NCI-H460 (cell line): ENCODE measurements at places on chromosomes 7 and 10. TPM values are rescaled to one million over a fixed set of nuclear protein-coding genes. Genes with fewer than 3 reads are reported as not detected.

DNA sequence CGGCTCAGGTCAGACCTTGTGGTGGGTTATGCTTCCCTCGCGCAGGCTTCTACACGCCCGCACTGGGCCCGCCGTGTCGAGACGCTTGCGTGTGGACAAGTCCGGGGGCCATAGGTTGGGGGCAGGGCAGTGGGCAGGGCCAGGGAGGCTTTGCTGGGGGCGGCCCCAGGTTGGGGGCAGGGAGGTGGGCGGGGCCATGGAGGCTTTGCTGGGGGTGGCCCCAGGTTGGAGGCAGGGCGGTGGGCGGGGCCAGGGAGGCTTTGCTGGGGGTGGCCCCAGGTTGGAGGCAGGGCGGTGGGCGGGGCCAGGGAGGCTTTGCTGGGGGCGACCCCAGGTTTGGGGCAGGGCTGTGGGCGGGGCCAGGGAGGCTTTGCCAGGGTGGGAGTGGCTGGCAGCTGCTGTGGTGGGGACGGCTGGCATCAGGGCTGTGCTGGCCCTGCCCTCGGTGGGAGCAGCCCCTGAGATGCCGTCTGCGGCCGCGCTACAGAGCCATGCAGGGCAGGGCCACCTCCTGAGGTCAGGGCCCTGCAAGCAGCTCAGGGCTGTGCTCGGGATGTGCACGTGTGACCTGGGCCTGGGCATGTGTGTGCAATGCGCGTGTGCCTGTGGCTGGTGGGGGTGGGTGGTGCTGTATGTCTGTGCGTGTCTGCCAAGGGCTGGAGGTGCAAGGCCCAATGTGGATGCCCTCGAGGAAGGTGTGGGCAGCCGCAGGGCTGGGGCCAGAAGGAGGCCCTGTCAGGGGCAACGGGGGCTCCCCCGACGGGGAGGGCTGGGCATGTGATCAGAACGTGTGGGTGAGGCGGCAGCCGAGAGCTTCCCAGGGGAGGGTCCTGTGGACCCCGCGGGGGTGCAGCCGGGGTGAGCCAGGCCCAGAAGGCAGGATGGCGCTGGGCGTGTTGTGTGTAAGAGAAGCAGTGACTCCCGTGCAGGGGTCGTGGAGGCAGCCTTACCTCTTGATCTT lies 72.5 kb upstream of the NKX6-2 start:
- DNase-seq: no peak

The TMEM72 gene
- total RNA-seq: not detected in 2 replicates

- no peak for DNase-seq
These were observed 21.3 kb downstream of the TIAL1 start for GRCh38 chr10:119575506-119575905.

The COBL gene
- total RNA-seq: 21.9 and 23.8 TPM in 2 replicates

GRCh38 chr10:57507788-57508187 lies 759.9 kb downstream of the IPMK start:
- DNase-seq: no peak

- no peak for DNase-seq
These were observed 5.9 kb downstream of the RET start for GRCh38 chr10:43082746-43083145.

GRCh38 chr10:2957785-2958184 lies 109.6 kb upstream of the PFKP start:
- no peak for DNase-seq

GRCh38 chr10:52488606-52489485 lies 174.8 kb downstream of the DKK1 start:
- peak; percentile 30 for DNase-seq

The SLC13A1 gene
- not detected in 2 replicates for total RNA-seq

- no peak for DNase-seq
These were observed 18.8 kb downstream of the NT5C3A start for GRCh38 chr7:33043501-33044400.

GRCh38 chr10:62250594-62251198 lies 17.9 kb downstream of the RTKN2 start:
- DNase-seq: no peak

DNA sequence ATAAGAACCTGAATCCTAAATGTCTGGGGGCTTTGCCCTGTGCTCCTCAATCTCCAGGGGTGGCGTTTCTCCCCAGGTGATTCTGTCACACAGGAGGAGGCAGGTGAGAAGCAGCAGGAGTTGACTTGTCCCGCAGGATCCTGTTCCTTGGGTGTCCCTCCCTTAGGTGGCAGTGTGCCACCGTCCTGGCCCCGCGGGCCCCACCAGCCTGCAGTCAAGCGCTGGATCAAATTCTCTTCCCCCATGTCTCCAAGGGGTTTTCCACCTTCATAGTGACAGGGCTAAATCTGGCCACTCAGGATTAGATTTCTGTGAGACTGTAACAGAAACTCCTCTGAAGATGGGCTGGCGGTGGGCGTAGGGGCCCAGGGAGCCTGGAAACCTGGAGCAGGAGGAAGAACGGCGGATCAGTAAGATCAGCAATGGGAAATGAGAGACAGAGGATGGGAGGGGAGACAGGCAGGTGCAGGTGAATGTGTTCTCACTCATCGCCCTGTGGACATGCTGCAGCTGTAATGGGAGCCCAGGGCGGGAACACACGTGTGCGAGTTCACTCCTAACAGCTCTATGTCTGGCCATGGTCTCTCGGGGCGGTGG lies 329.2 kb upstream of the COBL start:
- no peak for DNase-seq

GRCh38 chr10:100799881-100800280 lies 54.5 kb downstream of the PAX2 start:
- no peak for DNase-seq

DNA sequence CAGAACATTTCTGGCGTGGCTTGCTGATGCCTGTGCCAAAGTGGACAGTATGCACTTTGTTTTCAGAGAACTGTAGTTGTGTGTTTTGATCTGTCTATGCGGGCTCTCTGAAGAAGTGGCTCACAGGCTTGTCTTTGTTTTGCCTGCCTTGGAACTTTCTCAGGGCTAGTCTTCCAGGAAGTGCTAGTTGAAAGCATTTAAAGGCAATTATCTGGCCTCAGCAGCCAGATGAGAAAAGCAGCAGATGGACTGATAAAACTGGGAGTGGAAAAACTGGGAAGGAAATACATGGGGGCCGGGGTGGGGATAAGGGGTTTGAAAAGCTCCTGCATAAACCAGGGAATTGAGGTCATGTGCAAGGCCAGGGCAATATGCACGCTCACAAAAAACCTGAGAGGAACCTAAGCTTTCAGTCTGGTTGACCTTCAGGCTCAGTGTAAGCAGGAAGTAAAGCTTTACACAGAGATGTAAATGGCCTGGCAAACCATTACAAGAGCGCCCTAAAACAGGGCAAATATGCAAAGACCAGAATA lies 94.5 kb downstream of the ZNF33B start:
- DNase-seq: no peak

DNA sequence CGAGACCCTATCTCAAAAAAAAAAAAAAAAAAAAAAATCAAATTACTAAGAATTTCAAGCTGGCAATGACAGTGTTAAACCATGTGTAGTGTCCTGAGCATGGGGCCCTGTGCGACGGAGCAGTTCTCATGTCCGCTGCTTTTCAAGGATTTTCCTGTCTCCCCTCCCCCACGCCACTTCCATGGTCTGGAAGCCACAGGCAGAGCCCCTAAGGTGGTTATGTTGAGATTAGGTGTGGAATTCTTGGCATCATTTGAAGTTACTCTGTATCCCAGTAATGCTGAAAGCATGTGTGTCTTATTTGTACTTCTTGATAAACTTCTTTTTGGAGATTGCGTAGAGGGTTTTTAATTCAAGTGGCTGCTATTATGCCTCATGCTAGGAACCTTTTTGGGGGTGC lies 65.2 kb downstream of the PFKFB3 start:
- DNase-seq: no peak

DNA sequence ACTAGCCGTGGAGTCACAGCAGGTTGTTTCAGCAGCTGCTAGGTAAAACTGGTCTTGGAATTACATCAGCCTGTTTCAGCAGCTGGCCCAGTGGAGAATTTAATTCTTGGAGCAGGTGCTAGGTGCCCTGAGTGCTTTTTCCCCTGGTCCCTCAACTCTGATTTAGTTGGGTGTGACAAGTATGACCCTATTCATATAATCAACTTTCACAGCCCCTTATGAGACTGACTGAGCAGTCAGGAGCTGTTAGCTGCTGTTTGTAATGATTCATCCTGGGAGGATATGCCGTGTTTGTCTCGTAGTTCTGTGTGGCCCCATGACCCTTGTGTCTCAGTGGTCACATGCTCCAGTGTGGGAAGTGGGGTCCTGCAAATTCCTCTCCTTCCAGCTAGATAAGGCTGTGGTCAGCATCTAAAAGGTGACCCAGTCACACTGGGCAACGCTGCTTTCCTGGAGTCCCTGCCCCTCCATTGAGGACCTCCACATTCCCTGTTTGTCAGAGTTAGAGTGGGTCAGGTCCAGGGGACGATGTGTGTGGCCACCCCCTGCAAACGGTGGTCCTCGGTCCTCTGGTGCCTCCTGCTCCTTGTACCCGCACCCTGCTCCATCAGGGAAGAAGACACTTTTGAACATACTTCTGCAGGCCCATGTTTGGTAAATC lies 28.3 kb downstream of the TBATA start:
- DNase-seq: no peak

DNA sequence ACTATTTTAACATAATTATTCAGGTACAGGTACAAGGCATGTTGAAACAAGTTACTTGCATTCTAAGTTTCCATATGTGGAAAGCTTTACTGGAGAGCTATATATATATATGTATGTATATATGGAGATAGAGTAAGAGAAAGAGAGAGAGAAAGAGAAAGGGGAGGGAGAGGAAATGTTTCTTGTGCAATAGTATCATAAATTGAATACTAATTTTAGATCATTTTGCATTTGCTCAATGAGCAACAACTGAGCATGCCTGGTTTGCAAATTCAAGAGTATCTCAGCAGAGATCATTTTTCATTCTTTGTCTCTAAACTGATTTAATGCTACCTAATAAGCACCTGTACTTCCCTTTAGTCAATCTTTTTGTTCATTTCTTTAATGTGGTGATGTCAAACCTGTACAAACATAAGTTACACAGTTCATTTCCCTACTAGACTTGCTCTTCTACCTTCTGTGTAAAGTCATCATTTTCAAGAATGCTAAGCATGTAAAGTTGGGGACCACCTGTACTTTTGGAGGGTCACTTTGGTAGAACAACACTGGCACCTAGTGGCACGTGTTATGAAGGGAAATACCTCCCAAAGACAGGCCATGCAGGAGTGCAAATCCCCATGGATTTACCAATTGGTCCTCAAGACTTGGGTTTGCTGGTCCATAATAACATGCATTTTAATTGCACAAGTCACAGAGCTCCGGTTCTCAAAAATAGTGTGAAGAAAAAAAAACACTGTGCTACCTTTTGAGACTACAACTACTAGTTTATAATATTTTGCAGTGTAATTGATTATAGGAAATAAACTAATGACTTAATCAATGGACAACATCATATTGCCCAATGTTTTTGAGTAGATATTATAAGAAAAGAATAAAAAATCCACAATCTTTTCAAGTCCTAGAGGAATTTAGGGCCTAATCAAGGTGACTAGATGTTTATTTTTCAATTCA lies 431.2 kb upstream of the IGFBP3 start:
- peak; percentile 52 for DNase-seq

DNA sequence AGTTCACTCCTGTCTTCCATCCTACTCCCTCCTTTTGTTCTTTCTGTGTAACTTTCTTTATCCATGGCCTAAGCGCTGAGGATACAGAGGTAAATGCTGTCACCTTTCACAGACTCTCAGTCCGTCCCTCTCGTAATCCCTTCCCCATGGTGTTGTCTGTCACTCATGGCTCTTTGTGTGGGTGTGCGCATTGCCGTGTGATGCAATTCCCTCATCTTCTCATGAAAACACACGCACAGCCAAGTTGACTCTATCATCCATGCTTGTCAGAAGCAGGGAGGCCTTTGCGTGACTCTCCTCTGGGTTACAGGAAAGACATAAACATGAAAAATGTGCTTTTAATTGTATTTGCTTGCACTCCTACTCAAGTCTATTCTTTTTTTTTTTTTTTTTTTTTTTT lies 125.6 kb upstream of the C7orf33 start:
- no peak for DNase-seq

DNA sequence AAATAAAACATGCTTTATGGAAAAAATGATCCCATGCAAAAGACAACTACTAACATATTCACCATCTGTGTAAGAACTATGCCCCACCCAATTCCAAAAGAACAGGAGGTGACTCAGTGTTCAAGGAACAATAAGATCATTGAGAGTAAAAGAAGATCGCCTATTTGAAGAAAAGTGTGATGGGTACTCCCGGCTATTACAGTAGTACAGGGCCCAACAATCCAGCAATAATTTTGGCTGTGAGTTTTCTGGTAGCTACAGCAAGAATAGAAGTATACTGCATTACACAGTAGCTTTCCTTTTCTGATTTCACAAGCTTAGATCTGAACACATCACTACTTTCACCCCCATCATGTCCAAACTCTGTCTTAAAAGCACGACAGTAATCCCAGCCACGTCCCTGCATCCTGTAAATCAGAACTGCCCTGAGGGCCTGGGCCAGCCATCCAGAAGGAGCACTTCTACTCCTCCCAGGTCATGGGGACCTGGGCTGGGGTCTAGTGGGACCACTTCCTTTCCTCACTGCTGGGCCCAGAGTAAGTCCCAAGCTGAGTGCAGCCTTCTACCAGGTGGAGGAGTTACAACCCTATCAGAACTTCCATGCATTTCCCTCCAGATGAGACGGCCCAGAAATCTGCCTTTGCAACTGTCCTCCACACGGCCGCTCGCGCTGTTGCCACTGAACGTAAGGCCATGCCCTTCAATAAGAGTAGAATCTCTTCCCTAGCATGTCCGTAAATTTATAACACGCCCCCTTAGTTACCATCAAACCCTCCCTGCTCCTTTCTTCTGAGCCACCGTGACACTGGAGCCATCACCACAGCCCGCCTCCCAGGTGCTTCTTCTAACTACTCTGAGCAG lies 7.9 kb downstream of the ESYT2 start:
- peak; percentile 86 for DNase-seq

The GPR26 gene
- not detected in 2 replicates for total RNA-seq

GRCh38 chr10:103514244-103514643 lies 20.7 kb downstream of the NEURL1 start:
- DNase-seq: no peak

The LRGUK gene
- total RNA-seq: 0.15 TPM in 1 of 2 replicates, not detected in the other

GRCh38 chr10:73758704-73759511 lies 14.7 kb downstream of the SEC24C start:
- DNase-seq: no peak

GRCh38 chr10:5544216-5544805 lies 19.6 kb downstream of the CALML3 start:
- DNase-seq: no peak

DNA sequence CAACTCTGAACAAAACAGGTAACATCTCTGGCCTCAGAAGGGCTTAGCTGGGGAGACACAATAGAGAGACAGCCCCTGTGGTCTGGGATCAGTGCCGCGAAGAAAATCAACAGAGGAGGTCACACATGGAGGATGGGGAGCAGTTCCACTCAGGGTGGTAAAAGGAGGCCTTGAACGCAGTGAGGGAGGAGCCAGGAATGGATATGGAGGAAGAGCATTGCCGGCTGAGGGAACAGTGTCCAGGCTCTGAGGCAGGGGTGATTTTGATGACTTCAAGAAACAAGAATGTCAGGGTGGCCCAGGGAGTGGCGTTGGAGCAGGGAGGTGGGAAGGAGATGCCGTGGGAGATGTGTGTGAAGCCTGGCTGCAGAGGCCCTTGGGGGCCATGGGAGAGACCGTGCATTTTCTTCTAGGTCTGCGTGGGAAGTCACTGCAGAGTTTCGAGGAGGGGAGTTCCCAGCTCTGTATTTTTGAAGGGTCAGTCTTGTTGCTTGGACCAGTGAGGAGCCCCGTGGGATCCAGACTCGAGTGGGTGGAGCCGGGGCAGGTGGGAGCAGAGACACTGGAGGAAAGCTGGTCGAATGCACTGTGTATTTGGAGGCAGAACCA lies 35.7 kb upstream of the SH2D4B start:
- DNase-seq: no peak

The SPDYE17 gene
- total RNA-seq: 0.22 TPM in 1 of 2 replicates, not detected in the other

The CD36 gene
- 0.82 and 0.84 TPM in 2 replicates for total RNA-seq

- DNase-seq: no peak
These were observed 12.6 kb downstream of the DPYSL4 start for GRCh38 chr10:132199268-132199853.
